ENCODE measurements at places on chromosomes 7 and 10.

GRCh38 chr10:93274419-93274818 is 200.7 kb downstream of the CYP26A1 start:
- DNase-seq, result no peak

- no peak for DNase-seq
Measured at GRCh38 chr7:3882782-3883181, 581.7 kb downstream of the SDK1 start.

- DNase-seq, result no peak
Measured at GRCh38 chr10:69303632-69304051, 25.3 kb downstream of the HK1 start.

DNA sequence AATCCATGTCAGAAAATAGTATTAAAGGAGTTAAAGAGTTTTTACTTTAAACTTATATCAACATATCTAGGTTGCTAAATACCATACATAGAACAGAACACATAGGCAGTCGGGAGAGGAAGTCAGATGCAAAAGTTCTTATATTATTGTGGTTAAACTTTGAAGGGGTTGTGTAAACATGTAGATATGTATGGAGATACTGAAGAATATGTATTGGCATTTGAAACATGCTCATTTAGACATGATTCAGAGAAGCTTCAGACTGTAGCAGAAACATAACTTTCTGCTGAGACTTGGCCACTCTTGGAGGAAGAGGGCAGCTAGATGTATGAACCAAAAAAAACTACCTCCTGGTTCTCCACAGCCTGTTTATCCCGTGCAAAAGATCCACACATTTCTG is 103.5 kb upstream of the FERD3L start:
- peak; percentile 7 for DNase-seq

DNA sequence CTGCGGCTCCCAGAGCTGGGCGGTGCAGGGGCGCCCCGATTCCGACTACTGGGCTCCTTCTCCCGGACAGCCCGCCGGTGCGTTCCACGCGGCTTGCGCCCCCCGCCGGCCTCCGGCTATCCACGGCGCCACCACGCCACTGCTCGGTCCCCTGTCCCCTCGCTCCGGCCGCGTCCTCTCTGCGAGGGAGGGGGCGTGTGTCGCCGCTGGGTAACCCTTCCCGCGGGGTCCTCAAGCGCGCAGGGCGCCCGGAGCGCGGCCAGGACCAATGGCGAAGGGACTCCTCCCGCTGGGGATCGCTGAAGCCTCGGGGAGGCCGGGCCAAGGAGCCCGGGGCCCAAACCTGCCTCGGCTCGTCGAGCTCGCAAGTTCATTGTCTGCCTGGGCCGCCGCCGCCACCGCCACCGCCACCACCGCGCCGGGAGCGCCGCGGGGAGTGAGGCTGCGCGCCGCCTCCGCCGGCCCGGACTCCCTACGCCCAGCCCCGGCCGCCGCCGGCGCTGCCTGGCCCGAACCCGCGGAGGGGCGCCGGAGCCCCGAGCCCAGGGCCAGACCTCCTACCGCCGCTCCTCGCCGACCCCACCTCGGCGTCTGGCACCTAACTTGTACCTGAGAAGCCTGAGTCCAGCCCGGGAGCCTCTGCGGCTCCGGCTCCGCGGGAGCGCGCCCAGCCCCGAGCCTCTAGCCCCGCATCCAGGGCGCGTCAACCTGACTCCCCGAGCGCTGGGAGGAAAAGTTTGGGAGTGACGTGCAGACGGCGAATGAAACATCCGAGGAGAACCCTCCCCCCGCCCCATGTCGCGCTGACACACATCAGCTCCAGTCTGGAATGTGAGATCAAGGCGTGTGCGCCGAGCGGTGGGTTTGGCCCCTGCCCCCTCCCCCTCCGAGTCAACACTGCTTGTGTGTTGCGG is at the start of gene CHST15:
Gene CHST15, minus strand, starts transcription at position 739 of the 914 bp plus-strand sequence. CDS start 47,386 bp downstream, outside the sequence.
- DNase-seq, result peak; percentile 45

DNA sequence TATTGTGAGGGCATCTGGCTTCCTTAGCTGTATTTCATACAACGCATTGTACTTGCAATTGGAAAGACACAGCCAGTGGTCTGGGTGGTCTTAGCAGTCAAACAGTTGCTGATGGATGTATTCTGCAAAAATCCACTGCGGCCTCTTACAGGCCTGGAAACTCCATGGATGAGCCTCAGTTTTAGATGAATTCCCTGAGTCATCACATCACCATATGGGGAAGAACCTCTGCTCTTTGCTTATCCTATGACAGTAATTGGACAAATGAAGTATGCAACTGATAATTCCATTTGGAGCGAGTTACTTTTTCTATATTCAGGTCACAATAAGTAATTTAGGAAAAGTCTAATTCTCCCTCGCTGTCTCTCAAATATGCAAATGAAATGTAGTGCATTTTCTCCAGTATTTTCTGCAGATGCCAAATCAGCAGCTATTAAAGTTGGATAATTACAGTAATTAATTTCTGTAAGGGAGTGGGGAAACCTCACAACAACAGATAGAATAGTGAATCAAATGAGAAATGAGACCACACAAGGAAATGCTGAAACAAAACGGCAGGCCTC is 78.8 kb downstream of the WDFY4 start:
- no peak for DNase-seq

GRCh38 chr10:36050763-36051499 is 408.8 kb upstream of the FZD8 start:
- no peak for DNase-seq

DNA sequence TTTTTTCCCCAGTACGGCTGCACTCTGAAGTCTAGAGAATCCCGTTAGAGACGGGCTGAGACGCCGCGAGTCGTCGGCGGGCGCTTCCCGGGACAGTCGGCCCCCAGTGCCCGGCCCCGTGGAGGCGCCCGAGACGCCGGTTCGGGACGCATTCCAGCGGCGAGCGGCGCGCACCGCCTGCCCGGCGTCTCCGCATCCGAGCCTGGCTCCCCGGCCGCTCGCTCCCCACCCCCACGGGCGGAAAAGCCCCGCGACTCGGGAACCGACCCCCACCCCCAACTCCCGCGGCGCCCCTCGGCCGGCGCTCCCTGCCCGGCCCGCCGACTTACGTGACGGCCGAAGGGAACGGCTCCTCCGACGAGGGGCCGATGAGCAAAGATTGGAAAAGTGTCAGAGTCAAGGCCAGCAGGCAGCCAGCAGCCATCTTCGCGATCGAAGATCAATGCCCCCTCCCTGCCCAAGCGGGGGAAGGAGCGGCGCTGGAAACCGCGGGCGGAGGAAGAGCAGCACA is 486 bp downstream of the CACNA2D1 start:
- DNase-seq, result peak; percentile 40

- peak; percentile 92 for DNase-seq
Measured at GRCh38 chr10:62045765-62046521, 144.4 kb downstream of the ARID5B start.

- DNase-seq, result no peak
Measured at GRCh38 chr7:37663693-37664092, 19.9 kb upstream of the GPR141 start.

Data from cardiac fibroblast (primary cell).